ENCODE measurements at places on chromosomes 5 and 9. TPM values are rescaled to one million over a fixed set of nuclear protein-coding genes. Genes with fewer than 3 reads are reported as not detected.

PCDH1 gene
- total RNA-seq: 2.4 TPM

CDX1 gene
- total RNA-seq: not detected

IFNA21 gene
- total RNA-seq: not detected

ERAP2 gene
- 1.2 TPM for total RNA-seq

TLX3 gene
- total RNA-seq: not detected

UNC13B gene
- total RNA-seq: 10.0 TPM

TCF7 gene
- 15.3 TPM for total RNA-seq

KIF24 gene
- 3.1 TPM for total RNA-seq

LRRC70 gene
- total RNA-seq: 0.25 TPM

TMOD1 gene
- total RNA-seq: 2.9 TPM

OR1Q1 gene
- not detected for total RNA-seq

MYOT gene
- total RNA-seq: not detected

FBP2 gene
- total RNA-seq: not detected

FAT2 gene
- total RNA-seq: 0.01 TPM

DOK3 gene
- 4.1 TPM for total RNA-seq

FOXI1 gene
- not detected for total RNA-seq

ANKHD1 gene
- 49.4 TPM for total RNA-seq

GPR150 gene
- 0.18 TPM for total RNA-seq

STOML2 gene
- total RNA-seq: 268 TPM

PLPPR1 gene
- not detected for total RNA-seq

SPINK13 gene
- not detected for total RNA-seq

ANKRD31 gene
- 0.03 TPM for total RNA-seq

ENG gene
- total RNA-seq: 0.17 TPM

RNF38 gene
- 8.6 TPM for total RNA-seq

PCDHB4 gene
- 0.06 TPM for total RNA-seq

DDX46 gene
- 64.6 TPM for total RNA-seq

SPAG8 gene
- 0.58 TPM for total RNA-seq

C9orf78 gene
- 48.8 TPM for total RNA-seq

DOCK2 gene
- 2.3 TPM for total RNA-seq

ADRA1B gene
- total RNA-seq: 19.1 TPM

NMUR2 gene
- total RNA-seq: 0.09 TPM

Data from A549 treated with CORT108297 at 1 μM for 4 hours (cell line).